ENCODE measurements at places on chromosomes 6 and 20.

DNA sequence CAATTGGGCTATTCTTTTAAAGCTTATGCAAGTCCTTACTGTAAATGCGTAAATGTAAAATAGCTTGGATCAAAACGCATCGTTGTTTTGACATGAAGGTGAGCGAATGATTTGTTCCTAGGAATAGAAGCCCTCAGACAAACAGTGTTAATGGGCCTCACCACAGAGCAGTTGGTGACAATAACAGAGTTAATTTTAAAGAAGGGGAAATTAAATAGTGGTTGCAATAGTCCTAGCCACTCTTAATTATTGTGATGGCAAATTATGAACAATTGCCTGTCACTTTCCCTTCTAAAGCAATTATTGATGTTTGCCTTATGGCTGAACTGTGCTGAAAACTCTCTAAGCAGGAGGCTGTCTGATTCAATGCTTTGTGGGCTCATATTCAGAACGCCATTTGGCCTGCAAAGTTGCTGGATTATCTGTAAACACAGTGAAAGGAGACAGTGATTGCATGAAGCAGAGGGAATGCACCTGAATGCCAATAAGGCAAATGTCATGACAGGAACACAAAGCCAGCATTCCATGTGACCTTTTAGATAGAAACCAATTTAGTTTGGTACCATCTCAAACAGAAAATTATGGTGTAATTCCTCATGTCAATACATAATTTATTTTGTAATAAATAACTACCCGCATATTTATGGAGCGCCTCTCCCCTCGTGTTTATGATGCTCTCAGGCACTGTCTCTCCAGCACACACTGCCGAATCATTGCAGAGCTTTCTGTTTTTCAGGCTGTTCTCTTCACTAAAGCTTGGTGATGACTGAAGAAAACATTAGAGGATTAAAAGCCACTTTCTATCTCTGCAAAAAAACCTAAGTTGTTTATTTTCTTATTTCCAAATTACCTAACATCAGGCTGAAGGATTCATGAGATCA, 387.5 kb downstream of the HACE1 start:
- DNase-seq: no peak

GRCh38 chr6:108497883-108498282, 62.8 kb upstream of the FOXO3 start:
- DNase-seq: no peak

DNA sequence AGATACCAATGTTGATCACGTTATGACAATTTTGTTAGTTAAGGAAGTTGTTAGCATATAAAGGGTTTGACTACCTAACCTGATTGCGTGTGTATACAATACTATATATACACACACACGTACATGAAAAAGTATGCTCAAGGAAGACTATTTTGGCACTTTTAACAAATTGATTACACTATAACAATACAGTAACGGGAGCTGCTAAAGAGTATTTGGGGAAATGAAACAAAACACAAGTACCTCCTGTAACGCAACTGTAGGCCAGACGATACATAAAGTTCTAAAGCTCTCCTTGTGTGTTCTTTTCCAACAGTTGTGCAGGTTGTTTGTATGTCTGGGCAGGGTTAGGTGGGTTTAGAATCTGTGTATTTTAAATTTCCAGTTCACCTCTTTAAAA, 98.7 kb downstream of the PLEKHG1 start:
- DNase-seq: no peak

DNA sequence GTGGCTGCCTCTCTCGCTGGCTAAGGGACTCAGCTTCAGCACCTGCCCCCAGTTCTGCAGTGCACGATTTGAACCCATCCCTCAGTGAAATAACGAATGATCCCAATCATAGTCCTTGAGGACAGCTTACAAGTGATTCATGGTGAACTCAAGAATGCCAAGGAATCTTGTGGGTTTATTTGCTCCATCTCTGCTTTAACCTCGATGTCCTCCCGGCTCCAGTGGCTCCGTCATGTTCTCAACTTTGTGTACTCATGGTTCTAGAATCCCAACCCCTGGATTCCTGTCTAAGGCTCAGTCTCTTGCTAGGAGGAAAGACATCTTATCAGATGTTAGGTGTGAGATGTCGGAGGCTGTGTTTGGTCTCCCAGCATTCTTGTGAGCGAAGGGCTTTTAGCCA, 29.0 kb upstream of the GTSF1L start:
- DNase-seq: no peak

- no peak for DNase-seq
These were observed 562.2 kb upstream of the NOX3 start for GRCh38 chr6:156017838-156018237.

- no peak for DNase-seq
These were observed 31.3 kb downstream of the SLC22A3 start for GRCh38 chr6:160379466-160379865.

DNA sequence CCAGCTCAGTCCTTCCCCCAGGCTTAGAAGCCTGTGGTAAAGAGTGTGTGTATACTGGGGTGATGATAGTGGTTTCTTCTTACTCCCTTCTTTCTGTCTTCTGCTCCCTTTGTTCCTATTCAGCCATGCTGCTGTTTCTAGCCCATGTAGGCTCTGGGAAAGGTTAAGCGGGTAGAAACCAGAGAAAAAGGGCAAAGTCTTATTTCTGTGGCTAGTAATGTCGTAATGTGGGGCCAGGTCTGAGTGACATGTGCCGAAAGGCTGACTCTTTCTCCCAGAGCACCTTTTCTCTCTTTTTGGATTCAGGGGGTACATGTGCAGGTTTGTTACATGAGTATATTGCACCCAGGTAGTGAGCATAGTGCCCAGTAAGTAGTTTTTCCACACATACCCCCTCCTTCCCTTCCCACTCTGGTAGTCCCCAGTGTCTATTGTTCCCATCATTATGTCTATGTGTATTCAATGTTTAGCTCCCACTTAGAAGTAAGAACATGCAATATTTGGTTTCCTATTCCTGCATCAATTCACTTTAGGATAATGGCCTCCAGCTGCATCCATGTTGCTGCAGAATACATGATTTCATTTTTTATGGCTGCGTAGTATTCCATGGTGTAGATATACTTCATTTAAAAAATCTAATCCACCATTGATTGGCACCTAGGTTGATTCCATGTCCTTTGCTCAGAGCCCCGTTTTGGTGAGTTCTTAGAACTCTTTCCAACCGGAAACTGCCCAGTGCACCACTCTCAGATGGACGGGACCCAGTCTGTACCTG, 74.3 kb downstream of the EFHC1 start:
- no peak for DNase-seq

GRCh38 chr6:170176898-170177771, 113.7 kb downstream of the DLL1 start:
- no peak for DNase-seq

DNA sequence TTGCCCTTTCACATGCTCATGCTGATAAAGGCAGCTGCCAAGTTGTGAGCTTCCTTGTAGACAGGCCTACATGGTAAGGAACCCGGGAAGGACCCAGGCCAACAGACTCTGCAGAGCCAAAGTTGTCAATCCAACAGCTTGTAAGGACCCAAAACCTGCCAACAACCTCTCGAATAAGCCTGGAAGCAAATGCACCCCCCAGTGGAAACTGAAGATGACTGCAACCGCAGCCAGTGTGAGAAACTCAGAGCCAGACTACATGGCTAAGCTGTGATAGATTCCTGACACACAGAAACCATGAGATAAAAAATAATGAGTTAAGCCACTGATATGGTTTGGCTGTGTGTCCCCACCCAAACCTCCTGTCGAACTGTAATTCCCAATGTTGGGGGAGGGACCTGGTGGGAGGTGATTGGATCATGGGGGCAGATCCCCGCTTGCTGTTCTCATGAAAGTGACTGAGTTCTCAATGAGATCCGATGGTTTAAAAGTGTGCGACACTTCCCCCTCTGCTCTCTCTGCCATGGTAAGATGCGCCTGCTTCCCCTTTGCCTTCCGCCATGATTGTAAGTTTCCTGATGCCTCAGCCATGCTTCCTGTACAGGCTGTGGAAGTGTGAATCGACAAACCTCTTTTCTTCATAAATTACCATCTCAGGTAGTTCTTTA, 18.8 kb upstream of the CLPSL2 start:
- DNase-seq: no peak

DNA sequence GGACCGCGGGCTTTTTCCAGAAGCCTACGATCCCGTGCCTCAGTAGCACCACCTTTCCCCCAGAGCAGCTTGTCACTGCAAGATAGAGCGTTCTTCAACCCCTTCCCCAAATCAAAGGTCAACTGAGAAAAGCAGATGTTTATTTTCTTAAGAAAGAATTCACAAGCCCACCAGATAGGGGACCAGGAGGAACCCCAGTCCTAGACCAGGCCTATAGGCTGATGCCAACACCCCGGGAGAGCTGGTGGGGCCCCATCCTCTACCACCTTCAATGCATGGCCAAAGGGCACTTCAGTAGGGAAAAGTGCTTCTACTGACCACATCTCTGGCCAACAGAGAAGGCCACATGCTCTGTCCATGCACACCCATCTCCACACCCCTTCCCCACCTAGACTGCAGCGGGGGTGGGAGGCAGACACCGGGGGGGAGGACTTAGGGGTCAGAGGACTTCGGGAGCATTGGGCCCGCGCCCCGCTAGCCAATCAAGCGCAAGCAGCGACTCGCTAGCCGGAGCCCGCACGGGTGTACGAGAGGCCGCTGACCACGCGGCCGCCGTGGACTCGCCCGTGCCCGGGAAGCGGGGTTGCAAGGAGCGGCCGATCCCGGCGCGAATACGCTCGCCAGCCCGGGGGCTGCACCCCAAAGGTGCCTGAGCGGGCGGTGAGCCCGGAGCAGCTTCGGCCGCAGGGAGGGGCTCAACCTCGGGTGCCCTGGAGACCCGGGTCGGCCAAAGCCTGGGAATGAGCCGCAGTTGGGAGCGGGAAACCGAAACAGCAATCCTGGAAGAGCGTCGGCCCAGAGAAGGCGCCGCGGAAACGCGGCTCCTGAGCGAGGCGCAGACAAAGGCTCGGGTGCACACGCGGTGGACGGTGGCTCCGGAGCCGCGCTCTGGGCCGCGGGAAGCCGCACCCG, 2.8 kb downstream of the PDE10A start:
- DNase-seq: no peak

DNA sequence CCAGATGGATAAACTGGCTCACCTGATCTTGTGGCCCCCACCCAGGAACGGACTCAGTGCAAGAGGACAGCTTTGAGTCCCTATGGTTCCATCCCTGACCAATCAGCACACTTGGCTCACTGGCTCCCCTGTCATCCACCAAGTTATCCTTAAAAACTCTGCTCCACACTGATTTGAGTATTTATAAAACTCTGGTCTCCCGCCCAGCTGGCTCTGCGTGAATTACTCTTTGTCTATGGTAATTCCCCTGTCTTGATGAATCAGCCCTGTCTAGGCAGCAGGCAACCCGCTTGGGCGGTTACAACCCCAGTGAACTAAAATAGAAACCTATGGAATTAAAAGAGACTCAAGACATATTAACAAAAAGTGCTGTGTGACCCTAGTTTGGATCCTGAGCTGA, 38.1 kb upstream of the CD83 start:
- DNase-seq: no peak

DNA sequence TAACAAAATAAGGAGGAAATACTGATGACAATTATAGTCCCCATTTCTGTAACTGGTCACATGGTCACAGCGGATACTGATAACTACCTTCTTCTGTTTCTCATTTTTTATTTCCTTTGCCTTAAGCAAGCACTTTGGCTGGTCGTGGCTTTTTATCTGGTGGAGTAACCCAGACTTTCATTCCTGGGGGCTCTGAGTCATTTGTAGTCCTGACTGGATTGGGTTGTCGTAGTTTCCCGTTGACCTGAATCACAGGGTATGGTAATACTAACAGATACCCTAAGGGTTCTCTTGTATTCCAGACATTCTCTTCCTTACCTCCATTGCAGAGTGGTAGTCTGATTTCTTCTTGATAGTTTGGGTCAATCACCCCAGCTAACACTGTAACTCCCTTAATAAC, 500.3 kb upstream of the ADGRB3 start:
- no peak for DNase-seq

DNA sequence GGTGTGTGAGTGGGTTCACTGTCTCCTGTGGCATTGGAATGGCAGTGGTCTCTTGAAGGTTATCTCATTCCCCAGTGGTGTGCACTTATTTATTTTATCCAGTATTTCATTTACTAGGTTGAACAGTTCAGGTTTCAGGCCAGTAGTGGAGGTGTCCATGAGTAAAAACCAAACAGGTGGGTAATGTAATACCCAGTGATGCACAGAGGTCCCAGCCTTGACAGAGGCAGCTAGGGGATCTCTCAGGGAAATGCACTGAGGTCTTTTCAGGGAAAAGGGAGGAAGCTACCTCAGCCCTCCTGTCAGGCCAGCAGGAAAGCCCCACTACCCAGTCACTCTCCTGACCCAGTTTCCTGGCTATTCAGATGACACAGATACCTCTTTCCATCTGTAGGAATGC, 403.6 kb downstream of the UTRN start:
- DNase-seq: no peak

- DNase-seq: peak; percentile 40
These were observed 26.7 kb downstream of the NTSR1 start for GRCh38 chr20:62735331-62735821.

DNA sequence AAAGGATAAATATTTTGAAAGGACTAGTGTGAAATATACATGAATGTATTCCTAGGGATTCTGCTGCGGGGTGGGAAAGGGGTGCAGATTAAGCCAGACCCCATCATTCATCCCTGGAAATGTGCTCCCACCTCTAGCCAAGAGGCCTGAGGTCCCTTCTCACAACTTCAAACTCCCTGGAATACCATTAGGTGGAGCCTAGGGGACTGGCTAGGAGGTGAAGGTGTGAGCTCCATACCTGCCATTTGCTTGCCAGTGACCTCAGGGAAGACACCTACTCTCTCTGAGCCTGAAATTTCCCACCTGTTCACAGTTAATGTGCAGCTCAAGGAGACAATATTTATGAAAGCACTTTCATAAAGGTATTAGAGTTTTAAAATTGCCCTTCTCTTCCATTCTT, 4.7 kb upstream of the CCN2 start:
- no peak for DNase-seq

DNA sequence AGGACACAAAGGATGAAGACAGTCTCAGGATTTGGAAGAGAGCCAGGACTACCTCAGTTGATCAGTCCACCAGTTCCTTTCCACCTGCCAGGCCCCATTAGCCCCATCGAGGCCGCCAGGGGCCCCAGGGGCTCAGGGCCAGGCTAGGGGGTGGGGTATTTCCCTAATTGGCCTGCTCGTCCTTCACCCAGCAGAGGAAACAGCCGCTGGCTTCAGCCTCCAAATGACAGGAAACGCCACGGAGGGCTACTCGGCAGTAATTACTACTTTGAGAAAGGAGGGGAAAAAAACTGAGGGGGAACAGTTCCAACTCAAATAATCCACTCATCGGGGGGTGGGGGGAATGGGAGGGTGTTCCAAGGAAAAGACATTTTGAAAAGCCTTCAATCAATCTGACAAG, 42.7 kb downstream of the MAFB start:
- DNase-seq: no peak

DNA sequence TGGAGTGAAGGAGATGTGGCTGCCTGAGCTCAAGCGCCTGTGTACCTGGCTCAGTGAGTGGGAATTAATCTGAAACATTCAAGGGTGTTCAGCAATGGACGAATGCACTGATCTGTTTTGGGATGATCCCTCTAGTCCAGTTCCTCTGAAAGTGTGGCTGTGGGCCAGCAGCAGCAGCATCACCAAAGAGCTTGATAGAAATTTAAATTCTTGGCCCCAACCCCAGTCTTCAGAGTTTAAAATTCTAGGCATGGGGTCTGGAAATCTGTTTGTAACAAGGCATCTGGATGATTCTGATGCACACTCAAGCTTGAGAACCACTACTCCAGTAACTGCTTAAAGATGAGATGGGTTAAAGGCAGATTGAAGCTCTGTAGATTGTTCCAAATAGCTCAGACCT, 59.2 kb downstream of the STMND1 start:
- no peak for DNase-seq
